ENCODE measurements at places on chromosomes 13 and 19. TPM values are rescaled to one million over a fixed set of nuclear protein-coding genes. Genes with fewer than 3 reads are reported as not detected.

The ISYNA1 gene
- 365 TPM for total RNA-seq

The UBE2L5 gene
- 0.15 TPM for total RNA-seq

The IZUMO4 gene
- total RNA-seq: 6.1 TPM

The MEF2B gene
- total RNA-seq: 7.9 TPM

The RFPL4A gene
- total RNA-seq: not detected

The MBD3L2 gene
- total RNA-seq: not detected

The RASGRP4 gene
- not detected for total RNA-seq

The KIRREL2 gene
- total RNA-seq: 1.3 TPM

The CYP2S1 gene
- 17.6 TPM for total RNA-seq

The C1QTNF9B gene
- total RNA-seq: not detected

The BLOC1S3 gene
- 12.2 TPM for total RNA-seq

The HOMER3 gene
- total RNA-seq: 45.2 TPM

The NOVA2 gene
- total RNA-seq: 2.5 TPM

The EID2 gene
- 11.7 TPM for total RNA-seq

The ZNF274 gene
- total RNA-seq: 7.8 TPM

The CFAP97D2 gene
- not detected for total RNA-seq

The CGB8 gene
- 0.34 TPM for total RNA-seq

The ADGRE1 gene
- total RNA-seq: not detected

The RPL18 gene
- 2,006 TPM for total RNA-seq

The GRIN3B gene
- 0.69 TPM for total RNA-seq

The JAK3 gene
- 5.7 TPM for total RNA-seq
